MM.1S (cell line): ENCODE measurements at places on chromosomes 5 and 9.

- DNase-seq = no peak
These were observed 142.4 kb upstream of the ERCC6L2 start for GRCh38 chr9:95732802-95733688.

- peak; percentile 11 for DNase-seq
These were observed 235.7 kb upstream of the TNC start for GRCh38 chr9:115353681-115354080.

DNA sequence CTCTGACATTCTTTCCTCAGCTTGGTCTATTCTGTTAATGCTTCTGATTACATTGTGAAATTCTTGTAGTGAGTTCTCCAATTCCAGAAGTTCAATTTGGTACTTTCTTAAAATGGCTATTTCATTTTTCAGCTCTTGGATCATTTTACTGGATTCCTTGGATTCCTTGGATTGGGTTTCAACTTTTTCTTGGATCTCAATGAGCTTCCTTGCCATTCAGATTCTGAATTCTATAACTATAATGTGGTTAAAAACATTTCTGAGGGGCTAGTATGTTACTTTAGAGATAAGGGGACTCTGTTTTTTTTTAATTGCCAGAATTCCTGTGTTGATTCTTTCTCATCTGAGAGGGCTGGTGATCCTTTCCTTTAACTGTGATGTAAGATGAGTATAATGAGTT lies 136.4 kb downstream of the MCTP1 start:
- no peak for DNase-seq

- DNase-seq = no peak
These were observed 991.2 kb upstream of the ACO1 start for GRCh38 chr9:31393240-31393639.

GRCh38 chr5:140417235-140417634 lies 15.6 kb downstream of the ANKHD1 start:
- DNase-seq = no peak

GRCh38 chr9:101232405-101232977 lies 152.3 kb downstream of the BAAT start:
- no peak for DNase-seq

GRCh38 chr5:40266952-40267351 lies 412.8 kb upstream of the PTGER4 start:
- DNase-seq = no peak

GRCh38 chr5:72468024-72468423 lies 39.2 kb downstream of the ZNF366 start:
- no peak for DNase-seq

GRCh38 chr9:18393340-18394130 lies 80.4 kb upstream of the ADAMTSL1 start:
- DNase-seq = no peak

DNA sequence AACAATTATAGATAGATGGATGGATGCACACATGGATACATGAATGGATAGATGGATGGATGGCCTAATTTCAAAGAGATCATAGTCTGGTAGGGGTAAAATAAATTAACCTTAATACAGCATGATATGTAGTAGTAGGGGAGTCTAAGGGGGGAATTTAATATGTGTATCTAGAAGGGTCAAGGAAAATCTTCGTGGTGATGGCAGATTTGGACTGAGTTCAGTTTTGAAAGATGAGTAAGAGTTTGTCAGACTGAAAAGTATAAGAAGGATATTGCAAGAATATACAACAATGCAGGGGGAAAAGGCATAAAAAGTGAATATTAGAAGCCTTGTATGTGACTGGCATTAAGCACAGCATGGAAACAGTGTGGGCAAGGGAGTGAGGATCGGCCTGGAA lies 98.7 kb downstream of the ZNF462 start:
- DNase-seq = no peak

DNA sequence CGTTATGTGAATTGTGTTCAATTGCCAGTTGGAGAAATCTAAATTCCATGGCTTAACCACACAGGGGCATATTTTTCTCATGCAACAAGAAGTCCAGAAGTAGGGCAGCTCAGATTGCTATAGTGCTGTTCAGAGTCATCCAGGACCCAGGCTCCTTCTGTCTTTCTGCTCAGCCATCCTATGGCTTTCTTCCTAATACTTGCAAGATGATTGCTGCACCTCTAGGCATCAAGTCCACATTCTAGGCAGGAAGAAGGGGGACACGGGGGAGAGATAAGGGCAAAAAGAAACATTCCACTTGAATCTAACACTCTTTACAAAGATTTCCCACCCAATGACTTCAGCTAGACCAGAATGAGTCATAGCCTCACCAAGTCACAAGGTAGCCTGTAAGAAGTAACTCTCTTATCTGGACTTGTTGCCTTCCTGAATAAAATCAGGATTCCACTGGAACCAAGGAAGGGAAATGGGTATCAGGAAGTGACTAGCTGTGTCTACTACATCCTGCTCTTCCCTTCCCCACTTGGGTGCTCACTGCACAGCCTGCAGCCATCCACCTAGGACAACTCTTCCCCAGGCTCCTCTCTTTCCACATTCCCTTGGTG lies 5.3 kb downstream of the ERAP2 start:
- no peak for DNase-seq

DNA sequence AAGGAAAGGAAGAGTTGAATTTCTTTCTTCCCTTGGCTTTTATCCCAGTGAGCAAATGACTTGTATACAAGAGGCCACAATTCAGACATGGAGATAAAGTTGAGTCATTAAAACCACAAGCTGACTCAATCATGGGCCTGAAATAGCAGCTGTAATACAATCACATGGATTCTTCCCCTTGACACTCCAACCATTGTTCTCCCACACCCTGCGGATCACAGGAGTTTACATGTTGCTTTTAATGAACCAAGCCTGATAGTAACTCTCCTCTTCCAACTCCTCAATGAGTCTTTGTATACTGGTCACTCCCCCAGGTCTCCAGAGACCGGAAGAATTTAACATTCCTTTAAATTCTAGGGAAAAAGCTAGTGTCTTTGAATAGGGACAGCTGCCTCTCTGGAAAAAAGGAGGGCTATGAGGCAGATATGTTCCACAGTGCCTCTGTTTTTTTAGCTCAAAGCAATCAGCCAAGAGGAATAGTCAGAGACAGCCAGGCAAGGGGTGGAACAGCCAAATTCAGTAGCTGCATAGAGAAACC lies 32.4 kb downstream of the PCDHGC5 start:
- no peak for DNase-seq

GRCh38 chr9:97906236-97906831 lies 16.0 kb downstream of the TRMO start:
- DNase-seq = no peak
